ENCODE measurements at places on chromosomes 6 and 20.
A peak's percentile ranks its signal among the peaks of the same experiment; 100 is the strongest.

DNA sequence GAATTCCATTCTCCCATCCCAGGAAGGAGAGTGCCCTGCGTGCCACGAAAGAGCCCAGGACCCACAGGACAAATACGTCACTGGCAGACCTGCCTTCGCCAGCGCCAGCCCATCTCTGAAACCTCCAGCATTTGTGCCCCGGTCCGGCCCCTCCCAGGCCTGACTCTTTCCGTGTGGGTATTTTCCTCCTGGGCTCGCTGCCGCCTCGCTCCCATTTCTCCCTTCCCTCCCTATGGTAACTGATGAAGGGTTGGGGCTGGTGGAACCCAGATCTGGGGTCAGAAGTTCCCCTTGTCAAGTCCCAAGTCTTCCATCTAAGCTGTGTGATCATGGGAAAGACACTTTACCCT, 208.5 kb downstream of the LRFN2 start:
- DNase-seq: no peak

DNA sequence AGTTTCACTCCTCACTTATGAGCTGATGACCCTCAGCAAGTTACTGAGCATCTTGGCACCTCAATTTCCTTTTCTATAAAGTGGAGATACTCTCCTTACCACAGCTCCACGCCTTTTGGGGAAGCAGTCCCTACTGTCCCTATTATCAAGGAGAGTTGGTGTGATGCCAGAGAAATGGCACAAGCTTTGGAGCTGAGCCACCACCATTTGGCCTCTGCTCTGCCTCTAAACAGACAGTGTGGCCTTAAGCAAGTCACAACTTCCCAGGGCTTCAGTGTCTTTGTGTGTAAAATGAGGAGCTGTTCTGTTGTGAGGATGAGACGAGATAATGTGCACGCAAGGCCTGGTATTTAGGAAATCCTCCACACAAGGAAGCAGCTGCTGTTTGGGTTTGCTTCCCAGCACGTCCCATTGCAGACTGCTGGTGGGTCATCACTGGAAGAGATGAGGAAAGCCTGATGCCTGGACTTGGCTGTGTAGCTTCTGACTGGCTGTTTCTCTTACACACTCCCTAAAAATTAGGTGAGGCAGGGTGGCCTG, 18.5 kb downstream of the NSFL1C start:
- DNase-seq: no peak

DNA sequence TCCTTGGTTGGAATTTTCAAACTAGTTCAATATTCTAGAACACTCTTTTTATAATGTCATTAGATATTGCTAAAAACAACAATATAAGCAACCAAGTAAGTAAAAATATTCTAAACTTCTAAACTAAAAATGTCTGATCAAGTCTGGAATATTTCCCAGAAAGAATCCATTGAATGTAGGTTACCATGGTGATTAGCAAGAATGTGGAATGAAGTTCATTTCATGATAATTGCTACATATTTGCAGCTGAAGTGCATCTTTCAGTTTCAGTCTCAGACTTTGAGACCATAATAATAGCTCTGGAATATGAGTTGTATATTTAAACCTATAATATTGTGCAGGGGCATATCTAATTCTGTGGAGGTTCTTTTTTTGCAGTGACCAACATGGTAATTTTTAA, 61.0 kb upstream of the NKAIN2 start:
- DNase-seq: no peak

DNA sequence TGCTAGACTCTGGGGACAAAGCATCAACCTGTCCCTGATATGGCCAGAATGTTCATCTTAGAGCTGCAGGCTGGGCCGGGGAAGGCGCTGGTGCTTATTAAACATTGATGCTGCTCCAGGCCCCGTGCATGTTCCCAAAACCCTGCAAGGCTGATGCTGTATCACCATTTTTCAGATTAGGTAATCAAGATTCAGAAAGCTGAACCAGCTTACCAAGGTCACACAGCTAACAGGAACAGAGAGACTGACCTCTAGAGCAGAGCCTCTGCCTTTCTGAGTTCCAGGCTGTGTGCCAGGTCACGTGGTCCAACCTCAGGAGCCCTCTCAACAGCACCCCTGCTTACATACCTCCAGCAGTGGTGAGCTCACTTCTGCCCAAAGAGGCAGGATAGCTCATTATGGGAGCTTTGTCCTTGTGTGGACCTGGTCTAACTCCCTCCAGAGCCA, 16.1 kb upstream of the VSTM2L start:
- no peak for DNase-seq

DNA sequence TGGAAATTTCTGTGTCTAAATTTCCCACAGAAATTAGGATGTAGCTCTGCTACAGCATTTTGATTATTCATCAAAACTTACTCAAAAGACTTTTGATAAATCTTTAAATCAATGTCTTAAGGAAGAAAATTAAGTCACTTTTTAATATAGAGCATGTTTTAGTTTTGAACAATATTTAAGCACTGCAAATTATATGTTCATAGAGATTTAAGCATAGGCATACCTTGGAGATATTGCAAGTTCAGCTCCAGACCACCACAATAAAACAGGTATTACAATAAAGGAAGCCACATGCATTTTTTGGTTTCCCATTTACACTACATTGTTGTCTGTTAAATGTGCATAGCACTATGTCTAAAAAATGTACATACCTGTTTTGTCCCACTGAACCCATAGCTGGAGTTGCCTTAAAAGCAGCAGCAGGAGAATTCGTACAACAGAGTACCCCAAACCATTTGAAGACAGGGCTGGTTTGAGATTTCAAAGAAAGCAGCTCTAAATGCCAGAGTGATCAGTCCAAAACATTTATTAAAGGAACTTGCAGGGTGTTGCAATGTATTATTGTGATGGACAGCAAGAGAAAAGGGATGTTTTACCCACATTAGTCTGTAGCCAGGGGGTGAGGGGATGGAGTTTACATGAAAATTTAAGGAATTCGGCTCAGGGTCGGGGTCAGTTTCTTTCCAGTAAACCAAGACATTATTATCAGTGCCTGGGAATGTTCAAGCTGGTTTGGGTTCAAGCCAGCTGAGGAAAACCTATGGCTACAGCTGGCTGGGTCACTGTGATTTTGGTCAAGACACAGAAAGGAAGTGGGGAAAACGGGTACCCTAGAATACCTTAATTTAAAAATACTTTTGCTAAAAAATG, 6.3 kb upstream of the LOC128125822 start:
- DNase-seq: no peak

GRCh38 chr6:115573861-115574260, 486.8 kb downstream of the FRK start:
- no peak for DNase-seq

DNA sequence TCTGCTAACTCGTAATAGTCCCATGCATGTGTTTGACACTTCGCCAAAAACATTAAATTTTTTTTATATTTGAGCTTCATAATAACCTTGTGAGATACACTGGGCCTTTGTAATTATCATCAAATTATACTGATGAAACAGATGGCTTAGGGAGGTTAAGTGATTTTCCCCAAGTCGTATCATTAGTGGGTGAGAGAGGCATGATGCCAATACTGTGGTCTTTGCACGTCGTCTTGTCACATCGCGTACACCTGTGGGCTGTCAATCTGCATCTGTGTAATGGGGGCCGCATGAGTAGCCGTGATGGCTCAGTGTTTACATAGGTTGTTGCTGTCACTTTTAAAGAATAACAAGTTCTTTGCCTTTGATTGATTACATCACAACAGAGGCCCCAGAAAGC, 1.7 kb downstream of the PRL start:
- no peak for DNase-seq

- DNase-seq: peak; percentile 37
Measured at GRCh38 chr20:62642666-62643520, 590 bp downstream of the SLCO4A1 start.

- DNase-seq: peak; percentile 8
Measured at GRCh38 chr6:39137245-39137644, 22.3 kb upstream of the SAYSD1 start.

DNA sequence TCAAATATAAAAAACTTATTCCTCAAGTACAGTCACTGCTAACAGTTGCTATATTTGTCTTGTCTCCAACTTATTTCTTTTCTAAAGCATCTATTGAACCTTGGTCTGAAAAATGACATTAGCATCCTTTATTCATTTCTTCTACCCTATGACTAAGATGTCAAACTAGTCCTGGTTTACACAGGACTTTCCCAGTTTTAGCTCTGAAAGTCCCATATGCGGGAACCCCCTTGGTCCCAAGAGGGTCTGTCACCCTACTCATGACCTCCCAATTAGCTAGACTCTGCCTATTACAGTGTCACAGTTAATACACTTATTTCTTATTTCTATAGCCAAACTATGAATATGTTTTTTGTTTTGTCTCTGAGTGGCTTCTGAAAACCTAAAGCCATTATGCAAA, 37.1 kb downstream of the PLEKHG1 start:
- no peak for DNase-seq

GRCh38 chr6:22727710-22728109, 158.3 kb downstream of the HDGFL1 start:
- no peak for DNase-seq

DNA sequence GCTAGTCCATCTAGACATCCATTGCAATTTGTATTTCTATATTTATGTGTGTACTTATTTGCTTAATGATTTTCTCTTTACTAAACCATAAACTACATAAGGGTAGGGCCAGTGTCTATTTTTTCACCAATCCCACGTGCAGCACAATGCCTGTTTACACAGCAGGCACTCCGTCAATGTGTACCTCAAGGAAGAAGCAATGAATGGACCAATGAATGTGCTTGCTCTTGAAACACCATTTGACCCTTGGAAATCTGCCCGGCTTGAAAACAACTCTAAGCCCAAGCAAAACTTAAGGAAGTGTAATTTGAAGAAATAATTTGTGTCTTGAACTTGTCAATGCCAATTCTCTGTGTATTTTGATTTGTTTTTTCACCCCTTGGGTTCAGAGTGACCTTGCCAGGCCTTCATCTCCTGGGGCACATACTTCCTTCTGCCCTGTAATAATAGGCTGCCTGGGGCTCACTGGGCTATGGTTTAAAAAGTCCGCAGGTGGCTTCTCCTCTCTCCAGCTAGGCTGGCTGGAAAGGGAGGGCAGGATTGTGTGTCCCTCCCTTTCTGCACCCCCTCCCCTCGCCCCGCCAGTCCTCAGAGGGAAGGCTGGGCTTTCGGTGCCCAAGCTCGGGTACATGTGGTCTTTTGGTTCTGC, 140.8 kb upstream of the ARMC2 start:
- DNase-seq: no peak

DNA sequence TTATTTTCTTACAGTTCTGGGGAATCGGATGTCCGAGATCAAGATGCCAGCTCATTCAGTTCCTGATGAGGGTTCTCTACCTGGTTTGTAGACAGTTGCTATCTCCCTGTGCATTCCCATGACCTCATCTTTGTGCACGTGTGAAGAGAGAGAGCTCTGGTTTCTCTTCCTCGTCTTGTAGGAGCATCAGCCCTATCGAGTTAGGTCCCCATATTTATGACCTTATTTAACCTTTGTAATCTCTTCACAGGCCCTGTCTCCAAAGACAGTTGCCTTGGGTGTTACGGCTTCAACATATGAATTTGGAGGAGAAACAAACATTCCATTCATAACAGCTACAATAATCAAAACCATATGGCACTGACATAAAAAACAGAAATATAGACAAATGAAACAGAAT, 455.3 kb downstream of the HACE1 start:
- no peak for DNase-seq

- DNase-seq: no peak
Measured at GRCh38 chr20:10312111-10312510, 93.5 kb downstream of the SNAP25 start.

DNA sequence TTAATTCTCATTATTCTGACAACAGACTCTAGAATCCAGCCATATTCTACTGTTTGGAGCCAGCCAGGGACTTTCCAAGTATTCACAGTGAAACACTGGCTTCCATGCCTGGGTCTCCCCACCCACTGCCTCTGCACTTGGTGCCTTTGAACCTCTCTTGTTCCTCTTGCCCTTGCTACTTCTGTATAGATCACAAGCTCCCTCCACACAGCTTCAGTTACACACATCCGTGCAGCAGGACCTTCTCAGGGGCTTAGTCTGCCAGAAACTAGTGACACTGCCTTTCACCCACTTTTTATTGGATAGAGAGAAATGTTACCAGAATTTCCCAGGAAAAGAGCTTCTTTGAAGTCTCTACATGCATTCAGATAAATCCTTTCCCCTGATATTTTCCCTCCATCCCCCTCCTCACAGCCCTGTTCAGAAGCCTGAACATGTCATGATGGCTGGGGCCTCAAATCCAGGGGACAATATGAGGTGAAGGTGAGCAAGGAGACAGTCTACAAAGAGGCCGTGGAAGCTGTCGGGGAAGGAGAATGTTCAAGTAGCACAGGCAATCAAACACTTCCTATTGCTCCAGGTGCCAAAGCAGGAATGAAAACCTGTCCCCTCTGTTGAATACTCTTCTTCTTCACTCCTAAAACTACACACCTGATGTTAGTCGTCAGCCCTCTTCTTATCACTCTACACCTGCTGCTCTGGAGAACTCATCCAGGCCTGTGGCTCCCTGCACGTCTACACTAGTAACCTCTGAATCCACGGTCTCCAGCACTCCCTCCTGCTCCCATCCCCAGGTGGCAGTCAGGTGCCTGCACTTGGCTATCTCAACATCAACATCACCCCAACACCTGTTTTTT, 20.2 kb upstream of the HLA-DOA start:
- no peak for DNase-seq

- DNase-seq: no peak
Measured at GRCh38 chr6:137155830-137156229, 17.6 kb downstream of the IL22RA2 start.

GRCh38 chr6:99608059-99608885, 1.6 kb downstream of the PRDM13 start:
- DNase-seq: no peak

DNA sequence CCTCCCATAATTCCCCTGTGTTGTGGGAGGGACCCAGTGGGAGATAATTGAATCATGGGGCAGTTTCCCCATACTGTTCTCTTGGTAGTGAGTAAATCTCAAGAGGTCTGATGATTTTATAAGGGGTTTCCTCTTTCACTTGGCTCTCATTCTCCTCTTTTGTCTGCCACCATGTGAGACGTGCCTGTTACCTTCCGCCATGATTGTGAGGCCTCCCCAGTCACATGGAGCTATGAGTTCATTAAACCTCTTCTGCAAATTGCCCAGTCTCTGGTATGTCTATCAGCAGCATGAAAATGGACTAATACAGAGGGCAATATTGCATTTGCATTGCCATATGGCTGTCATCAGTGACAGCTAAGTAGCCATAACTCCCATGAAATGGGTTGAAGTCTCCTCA, 63.2 kb downstream of the ZNF217 start:
- DNase-seq: no peak

DNA sequence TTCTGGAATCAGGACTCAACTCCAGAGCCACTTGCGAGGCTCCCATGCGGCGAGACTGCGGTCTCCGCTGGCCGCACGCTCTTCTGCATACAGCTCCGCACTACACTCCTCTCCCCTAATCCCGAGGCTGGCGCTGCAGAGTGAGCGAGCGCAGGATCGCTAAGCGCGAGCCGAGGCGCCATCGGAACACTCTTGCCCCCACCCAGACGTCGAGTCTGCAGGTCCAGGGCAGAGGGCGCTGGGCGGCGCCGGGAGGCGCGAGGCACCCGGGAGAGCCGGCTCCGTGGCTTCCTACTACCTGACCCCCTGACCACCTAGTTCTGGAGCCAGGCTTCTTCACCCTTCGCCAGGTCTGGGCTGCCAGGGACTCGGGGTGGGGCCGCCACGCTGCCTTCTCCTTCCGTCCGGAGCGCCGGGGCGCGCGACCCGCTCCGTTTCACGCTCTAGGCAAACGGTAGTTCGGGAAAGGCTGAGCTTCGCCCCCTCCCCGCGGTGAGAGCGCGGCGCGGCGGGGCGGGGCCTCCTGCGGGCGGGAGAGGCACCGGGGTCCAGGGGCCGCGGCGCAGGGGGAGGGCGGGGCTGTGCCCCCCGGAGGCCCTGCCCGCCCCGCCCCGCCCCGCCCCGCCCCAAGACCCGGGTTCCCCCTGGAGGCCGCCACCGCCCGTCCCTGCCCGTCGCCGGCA, 5.4 kb upstream of the TUBB2A start:
- DNase-seq: peak; percentile 72

GRCh38 chr20:54650052-54650719, 174.8 kb downstream of the DOK5 start:
- no peak for DNase-seq

Measured in T-helper 17 cell (primary cell).